ENCODE measurements at places on chromosomes 6 and 20.

DNA sequence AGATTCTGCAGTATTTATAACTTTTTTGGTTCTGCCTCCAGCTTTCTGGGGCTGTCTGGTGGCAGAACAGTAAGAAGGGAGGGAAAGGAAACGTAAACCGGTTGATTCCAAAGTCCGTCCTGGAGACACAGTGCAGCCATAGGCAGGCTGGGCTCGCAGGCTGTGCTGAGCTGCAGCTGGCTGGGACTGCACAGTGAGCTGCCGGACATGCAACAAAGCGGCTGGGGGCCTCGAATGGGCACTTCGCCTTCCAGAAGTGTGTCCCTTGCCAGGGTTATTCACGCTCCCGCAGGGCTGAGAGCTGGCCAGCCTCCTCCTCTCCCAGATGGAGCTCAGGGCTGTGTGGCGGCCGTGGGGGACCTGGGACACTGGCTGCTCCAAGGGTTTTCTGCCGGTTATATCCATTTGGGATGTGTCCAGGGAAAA lies 78.1 kb upstream of the CD93 start:
- no peak for DNase-seq

DNA sequence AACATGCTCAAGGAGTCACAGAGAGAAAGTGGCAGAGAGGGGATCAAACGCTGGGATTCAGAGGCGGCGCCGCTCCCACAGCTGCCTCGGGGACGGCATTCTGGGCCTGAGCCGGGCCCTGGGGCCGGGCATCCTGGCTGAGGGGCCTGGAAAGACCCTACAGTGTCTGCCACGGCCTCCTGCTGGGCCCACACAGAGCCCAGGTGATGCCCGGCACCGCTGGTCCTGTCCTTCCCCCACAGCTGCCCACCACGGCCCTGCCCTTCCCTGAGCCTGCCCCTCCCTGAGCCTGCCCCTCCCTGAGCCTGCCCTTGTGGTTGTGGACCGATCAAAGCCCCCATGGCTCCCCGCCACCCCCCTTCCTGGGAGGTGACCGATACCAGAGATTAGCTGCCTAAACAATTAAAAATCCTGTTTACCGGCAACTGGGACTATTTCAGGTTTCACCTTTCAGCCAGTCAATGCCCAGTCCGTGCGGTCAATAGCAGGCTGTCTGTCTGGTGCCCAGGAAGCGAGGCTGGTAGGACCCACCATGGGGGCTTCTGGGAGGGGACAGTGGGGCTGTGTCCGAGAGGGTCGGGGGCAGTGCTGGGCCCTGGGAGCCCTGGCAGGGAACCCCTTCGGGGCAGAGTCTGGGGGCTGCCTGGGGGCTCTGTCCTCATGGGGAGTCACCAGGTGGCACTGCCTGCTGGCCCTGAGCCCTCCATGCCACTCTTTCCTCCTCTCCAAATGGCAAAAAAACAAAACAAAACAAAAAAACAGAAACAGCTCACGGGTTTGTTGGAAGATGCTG lies 55.4 kb upstream of the GATA5 start:
- DNase-seq = no peak

- DNase-seq = no peak
These were observed at the start of gene ATXN1 for GRCh38 chr6:16760516-16761470. Gene ATXN1 (minus strand): TSS chr6:16761460.

- DNase-seq = no peak
These were observed 7.7 kb downstream of the KIF3B start for GRCh38 chr20:32285082-32285620.

GRCh38 chr6:111828809-111829208 lies 44.4 kb downstream of the FYN start:
- no peak for DNase-seq

GRCh38 chr6:79440598-79440997 lies 96.6 kb downstream of the LCA5 start:
- DNase-seq = no peak

DNA sequence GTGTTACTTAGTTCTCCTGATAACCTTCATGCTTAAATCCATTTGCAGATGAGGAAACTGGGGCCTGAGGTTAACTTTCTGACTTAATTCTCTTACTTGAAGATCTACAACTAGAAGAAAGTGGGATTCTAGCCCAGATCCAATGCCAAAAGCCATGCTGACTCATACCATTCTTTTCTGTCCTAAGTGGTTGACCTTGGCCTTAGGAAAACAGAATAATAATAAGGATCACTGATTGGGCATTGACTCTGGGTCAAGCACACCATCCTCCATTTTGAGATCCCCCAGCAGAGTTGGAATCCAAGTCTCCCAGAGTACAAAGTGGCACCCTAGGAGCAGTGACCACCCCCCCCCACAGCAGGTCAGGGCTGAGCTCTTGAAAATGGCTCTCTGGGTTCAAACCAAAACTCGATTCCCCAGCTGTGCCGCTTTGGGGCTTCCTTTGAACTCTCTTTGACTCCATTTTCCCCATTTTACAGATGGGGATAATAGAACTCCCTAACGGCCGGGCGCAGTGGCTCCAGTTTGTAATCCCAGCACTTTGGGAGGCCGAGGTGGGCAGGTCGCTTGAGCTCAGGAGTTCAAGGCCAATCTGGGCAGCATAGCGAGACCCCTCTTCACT lies 12.8 kb upstream of the ZNF217 start:
- no peak for DNase-seq

GRCh38 chr6:45491048-45491735 lies 113.5 kb upstream of the SUPT3H start:
- no peak for DNase-seq

- DNase-seq = no peak
These were observed 2.8 kb downstream of the CLIC5 start for GRCh38 chr6:46012834-46013233.

DNA sequence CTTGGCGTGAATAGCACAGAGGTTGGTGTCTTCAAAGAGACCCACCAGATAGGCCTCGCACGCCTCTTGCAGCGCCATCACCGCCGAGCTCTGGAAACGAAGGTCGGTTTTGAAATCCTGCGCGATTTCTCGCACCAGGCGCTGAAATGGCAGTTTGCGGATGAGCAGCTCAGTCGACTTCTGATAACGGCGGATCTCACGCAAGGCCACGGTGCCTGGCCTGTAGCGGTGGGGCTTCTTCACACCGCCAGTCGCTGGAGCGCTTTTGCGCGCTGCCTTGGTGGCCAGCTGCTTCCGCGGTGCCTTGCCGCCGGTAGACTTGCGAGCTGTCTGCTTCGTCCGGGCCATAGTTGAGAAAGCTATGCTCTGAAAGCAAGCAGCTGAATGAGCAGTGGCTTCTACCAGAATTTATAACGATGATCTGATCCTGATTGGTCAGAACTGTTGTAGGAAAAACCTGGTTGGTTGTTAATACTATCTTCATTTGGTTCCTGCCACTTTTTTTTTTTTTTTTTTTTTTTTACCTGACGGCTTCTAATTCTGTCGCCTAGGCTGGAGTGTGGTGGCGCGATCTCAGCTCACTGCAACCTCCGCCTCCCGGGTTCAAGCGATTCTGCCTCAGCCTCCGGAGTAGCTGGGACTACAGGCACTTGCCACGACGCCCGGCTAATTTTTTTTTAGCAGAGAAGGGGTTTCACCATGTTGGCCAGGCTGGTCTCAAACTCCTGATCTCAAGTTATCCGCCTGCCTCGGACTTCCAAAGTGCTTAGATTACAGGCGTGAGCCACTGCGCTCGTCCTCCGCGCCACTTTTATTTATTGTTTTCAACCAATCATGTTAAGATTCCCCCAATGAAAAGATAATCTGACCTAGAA lies 21.5 kb downstream of the OR2B2 start:
- DNase-seq = no peak

GRCh38 chr6:141472162-141472928 lies 660.4 kb upstream of the GJE1 start:
- DNase-seq = no peak

DNA sequence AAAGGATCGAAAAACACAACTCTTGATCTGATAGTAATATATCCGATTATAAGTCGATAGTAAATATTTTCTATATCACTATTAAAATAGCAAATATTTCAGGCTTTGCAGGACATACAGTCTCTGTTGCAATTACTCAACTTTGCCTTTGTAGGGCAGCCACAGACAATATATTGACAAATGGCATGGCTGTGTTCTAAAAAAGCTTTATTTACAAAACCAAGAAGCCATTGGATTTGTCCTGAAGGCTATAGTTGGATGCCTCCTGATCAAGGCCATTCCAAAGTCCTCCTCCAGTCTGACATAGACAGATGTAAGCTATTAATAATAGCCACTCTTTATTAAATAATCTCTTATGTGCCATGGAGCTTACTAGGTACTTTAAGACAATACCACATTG lies 5.9 kb downstream of the OCSTAMP start:
- DNase-seq = no peak

DNA sequence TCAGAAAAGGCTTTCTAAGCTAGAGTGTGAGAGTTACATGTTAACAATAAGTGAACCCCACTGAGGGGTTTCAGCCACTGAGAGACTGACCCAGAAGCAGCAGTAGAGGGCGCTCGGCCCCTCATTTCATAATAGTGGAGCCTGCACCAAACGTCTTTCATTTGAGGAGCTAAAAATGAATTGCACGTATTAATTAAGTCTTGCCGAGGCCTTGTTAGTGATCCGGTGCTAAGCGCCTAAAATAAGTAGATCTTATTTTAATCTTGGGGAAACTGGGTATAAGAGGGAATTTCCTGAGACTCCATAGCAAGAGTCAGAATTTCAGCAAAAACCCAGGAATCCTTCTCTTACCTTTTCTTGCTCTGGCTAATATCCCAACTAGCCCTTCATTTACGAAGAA lies 209.7 kb downstream of the FARS2 start:
- DNase-seq = peak; percentile 53

DNA sequence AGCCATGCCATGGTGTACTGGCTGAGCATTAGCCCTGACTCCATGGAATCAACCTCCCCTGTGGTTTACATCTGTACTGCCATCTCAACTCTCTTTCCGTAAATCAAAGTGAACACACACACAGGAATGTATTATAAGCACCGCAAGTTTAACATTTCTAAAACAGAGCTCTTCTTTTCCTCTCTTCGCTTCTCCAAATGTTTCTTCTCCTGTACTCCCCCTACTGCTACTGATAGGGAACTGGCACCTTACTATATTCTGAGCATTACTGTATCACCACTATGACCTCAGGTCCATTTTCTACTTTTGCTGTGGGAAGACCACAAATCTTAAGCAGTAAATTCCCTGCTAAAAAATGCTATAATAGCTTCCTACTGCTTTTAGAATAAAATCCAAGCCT lies 101.2 kb downstream of the NUS1 start:
- DNase-seq = no peak

DNA sequence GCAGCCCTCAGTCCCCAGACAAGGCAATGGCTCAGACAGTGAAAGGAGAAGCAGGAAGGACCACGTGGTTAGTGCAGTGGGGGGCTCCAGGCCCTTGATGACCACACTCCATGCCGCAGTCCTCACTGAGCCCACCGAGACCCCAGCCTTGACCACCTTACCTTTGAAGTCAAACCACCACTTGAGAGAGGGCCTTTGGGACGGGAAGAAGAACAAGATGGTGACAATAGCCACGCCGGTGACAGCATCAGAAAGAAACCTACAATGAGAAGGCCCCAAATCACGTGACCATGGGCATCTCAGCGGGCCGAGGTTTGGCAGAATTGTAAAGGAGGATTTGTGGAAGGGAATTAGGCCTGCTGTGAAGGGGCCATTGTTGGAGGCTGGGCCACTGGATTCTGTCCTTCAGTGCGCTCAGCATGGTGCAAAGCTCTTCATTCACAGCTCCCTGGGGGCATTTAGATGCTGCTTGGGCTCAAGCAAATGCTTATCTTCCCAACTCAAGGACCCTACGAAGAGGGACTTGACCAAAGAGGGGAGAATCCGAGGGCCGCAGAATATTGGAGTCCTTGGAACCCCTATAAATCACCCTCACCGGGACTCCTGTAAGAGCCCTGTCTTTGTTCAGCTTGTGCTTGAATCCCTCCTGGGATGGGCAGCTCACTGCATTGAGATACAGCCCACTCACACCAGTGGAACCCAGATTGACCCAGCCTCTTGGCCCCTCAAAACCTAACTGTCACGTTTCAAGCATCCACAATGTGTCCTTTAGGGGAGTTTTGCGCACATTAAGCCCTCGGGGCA lies 33.2 kb upstream of the OCSTAMP start:
- no peak for DNase-seq

DNA sequence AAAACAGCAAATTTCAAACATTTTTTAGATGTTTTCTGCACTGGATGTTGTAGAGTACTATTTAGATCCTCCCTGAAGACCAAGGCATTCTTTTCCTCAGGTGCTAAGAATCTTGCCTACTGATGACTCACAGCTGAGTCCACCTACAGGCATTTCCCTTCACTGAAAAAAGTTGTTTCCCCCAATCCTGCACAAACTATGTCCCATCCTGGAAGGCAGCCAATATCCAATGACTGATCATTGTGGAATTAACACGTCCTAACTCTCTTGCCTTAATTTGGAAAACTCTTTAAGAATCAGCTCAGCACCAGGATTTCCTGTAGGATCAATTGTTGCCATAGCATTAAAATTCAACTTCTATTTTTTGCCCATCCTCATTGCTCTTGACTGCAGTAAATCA lies 268.4 kb upstream of the IRAK1BP1 start:
- DNase-seq = no peak

DNA sequence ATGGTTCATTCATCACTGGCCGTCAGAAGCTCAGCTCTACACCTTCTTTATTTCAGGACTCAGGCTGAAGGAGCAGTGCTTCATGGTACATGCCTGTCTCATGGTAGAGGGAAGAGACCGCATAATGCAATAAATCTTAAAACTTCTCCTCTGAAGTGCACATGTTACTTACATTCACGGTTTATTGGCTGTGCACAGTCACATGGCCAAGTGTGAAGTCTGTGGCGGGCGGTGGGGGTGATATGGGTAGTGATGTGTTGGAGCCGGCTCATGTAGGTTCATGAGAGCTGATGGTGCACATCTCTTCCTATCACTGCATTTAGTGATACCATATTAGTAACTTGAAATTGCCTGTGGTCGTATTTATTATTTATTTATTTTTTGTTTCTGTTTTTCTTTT lies 102.9 kb downstream of the CTNNBL1 start:
- DNase-seq = no peak

GRCh38 chr20:53547664-53548239 lies 45.9 kb downstream of the ZNF217 start:
- DNase-seq = peak; percentile 29

DNA sequence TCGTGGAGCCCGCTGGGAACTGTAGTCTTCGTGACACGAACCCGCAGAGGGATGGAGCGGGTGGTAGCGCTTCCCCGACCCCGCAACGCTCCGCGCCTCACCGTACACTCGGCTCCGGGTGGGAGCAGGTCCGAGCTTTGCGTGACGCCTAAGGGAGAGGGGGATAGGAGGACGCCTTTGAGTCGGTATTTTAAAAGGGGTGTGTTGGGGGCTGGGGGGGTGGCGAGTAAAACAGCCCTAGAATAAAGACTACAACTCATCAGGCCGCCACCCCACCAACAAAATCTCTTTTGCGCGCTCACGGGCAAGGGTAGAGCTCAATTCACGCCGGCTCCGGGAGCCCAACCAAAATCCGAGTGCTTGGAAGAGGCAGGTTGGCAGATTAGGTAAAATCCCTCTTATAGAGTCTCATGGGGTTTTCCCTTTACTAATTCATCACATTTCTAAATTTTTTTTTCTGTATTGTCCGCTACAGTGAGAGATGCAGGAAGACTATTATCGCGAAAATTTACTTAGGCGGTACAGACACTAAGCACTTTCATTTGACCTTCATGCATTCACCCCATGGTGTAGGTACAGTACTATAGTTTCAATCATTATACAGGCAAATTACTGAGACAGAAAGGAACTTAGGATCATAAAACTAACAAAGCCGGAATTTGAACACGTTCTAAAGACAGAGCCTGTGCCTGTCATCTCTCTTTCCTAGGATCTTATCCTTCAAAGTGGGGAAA lies 706 bp upstream of the SNX14 start:
- peak; percentile 23 for DNase-seq
